ENCODE measurements at places on chromosomes 1 and 21. TPM values are rescaled to one million over a fixed set of nuclear protein-coding genes. Genes with fewer than 3 reads are reported as not detected.

Gene TLCD4
- 0.13 TPM for total RNA-seq

Gene CORT
- total RNA-seq = 0.50 TPM

Gene OR2L13
- total RNA-seq = not detected

Gene KRTAP8-1
- not detected for total RNA-seq

Gene UBASH3A
- not detected for total RNA-seq

Gene CHI3L1
- 2.9 TPM for total RNA-seq

Gene HCRTR1
- total RNA-seq = 0.57 TPM

Gene SAMD13
- 2.8 TPM for total RNA-seq

Gene CRYBG2
- total RNA-seq = not detected

Gene OR2W3
- not detected for total RNA-seq

Gene AKIRIN1
- total RNA-seq = 45.8 TPM

Gene DENND2C
- total RNA-seq = 0.86 TPM

Gene MT1HL1
- total RNA-seq = not detected

Gene KCNT2
- 0.57 TPM for total RNA-seq

Gene GPR37L1
- total RNA-seq = not detected

Gene RCAN3
- total RNA-seq = 6.6 TPM

Gene ODF2L
- total RNA-seq = 98.0 TPM

Gene GLIS1
- total RNA-seq = not detected

Gene TMEM81
- 1.5 TPM for total RNA-seq

Gene CELA3A
- not detected for total RNA-seq

Gene RNF186
- total RNA-seq = not detected

Gene UBXN10
- total RNA-seq = 0.07 TPM
